CD4-positive, CD25-positive, alpha-beta regulatory T cell (primary cell): ENCODE measurements at places on chromosomes 7 and 10.

DNA sequence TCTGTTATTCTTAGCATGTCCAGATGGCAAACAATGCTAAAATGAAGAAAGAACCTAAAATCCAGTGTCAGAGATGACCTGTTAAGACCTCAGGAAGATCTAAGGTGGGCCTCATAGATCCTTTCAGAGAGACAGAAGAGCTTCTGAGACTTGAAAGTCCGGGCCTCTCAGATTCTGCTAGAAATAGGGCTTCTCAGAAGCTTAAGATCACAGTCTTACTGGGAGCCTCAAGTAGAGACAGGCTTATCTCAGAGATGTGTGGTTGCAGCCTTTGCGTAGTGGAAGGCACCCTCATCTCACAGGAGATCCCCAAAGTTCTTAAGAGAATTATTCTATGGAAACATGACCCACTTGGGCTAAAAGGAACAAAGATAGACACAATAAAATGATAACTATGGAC is 642.8 kb downstream of the TNS3 start:
- no peak for DNase-seq

DNA sequence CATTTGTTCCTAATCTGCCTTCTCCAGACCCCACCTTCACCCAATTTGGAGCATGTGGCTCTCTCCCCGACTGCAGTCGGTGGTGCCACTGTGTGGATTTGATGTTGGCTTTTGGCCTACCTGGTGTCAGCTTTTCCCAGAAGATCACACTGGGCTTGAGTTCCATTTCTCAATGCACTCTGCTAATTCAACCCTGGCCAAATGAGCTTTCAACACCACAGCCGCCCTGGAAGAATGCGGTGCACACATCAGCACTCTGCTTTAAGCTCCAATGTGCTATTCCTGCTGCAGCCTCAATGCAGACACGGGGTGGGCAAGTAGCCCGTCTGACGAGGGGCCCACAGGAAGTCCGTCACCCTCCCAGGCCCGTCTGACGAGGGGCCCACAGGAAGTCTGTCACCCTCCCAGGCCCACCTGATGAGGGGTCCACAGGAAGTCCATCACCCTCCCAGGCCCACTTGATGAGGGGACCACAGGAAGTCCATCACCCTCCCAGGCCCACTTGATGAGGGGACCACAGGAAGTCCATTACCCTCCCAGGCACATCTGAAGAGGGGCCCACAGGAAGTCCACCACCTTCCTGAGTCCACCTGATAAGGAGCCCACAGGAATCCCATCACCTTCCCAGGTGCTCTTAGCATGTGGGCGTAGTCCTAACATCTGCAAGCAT is 64.4 kb downstream of the ASB13 start:
- DNase-seq, result no peak

- no peak for DNase-seq
Observed at GRCh38 chr10:66483966-66484365, 441.9 kb upstream of the LRRTM3 start.

- DNase-seq, result no peak
Observed at GRCh38 chr7:98802088-98802780, 67.6 kb downstream of the TMEM130 start.

- DNase-seq, result no peak
Observed at GRCh38 chr7:151831606-151832005, 45.3 kb downstream of the PRKAG2 start.

DNA sequence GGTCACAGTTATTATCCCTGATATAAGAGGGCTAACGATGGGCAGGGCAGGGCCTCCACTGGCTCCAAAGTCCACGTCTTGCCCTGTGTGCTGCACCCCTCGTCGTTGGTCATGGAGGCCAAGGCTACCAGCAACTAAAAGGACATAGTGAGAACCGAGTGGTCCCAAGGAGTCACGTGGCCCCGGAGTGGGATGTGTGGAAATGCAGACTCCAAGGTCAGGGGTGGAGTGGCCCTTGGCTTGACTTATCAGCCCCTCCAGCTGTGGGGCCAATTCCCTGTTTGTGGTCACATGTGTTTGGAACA is 30.7 kb downstream of the BTBD16 start:
- no peak for DNase-seq

DNA sequence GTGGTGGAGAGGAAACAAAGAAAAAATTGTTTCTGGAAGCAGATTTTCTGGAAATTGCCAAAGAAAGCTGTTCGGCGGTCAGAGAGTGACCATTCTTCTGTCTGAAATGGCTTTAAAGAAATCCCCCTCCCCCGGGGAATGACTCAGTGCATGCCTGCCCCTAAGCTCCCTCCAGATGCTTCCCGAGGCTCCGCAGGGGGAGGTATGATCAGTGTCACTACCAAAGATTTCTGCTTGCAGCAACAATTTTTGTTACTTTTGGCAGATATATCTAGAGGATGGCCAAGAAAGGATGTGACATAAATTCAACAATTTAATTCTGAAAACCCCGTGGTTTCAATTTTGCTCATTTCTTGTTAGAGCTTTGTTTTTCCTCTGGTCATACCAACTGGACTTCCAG is 163.9 kb downstream of the JCAD start:
- no peak for DNase-seq

DNA sequence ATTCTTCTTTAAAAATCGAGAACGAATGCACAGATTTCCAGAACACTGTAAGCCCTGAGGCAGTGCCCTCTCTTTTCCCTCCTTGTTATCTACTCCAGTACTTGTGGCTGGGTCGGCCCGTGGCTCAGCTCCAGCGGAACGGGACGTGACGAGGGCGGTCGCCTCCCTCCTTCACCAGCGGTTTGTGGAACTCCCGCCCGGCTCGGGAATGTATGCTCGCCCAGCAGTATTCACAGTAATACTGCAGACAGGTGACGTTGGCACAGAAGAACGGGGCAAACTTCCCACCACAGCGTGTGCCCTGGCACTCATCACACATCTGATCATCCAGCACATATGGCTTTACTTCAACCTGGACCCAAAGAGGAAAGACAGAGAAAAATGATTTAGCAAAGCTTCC is 128.5 kb downstream of the BTAF1 start:
- no peak for DNase-seq

GRCh38 chr7:219581-220150 is 27.3 kb downstream of the FAM20C start:
- no peak for DNase-seq

DNA sequence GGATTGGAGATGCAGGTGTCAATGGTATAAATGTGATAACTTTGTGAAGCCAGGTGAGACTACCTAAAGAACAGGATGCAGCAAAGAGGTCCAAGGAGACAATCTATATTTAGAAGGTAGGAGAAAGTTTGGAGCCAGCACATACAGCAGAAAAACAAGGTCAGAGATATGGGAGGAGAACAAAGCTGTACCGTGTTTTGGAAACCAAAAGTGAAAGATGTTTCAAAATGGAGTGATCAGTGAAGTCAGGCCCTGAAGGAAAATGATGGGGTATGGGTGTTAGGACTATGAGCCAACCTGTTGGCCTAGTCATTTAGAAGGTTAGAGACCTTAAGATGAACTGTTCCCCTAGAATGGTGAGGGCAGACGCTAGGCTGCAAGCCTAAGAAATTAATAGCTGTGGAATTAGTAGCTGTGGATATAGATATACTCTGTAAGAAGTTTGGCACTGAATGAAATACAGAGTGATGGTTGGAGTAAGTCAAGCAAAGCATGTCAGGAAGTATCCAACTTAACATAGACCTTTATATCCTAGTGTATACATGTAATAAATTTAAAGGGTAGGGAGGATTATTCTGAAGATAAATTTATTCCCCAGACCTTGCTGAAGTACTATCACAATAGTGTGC is 149.8 kb upstream of the WNT16 start:
- DNase-seq, result no peak

DNA sequence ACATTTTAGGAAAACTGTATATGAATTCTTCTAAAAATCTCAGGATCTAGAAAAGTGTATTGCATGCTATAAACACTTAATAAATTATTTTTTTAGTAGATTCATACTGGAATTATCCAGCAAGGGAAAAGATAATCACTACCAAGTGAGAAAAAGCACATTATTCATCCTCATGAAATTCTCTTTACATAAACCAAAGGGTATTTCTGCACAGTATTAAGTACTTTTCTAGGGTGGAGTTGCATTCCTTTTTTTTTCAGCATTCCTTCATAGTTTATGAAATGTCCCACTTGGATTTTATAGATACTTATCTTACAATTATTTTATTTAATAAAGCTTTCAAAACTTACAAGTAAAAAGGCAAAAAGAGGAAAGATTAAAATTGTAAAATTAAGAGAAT is 403.3 kb downstream of the HGF start:
- no peak for DNase-seq

GRCh38 chr10:42962902-42963231 is 114.0 kb upstream of the RET start:
- no peak for DNase-seq

DNA sequence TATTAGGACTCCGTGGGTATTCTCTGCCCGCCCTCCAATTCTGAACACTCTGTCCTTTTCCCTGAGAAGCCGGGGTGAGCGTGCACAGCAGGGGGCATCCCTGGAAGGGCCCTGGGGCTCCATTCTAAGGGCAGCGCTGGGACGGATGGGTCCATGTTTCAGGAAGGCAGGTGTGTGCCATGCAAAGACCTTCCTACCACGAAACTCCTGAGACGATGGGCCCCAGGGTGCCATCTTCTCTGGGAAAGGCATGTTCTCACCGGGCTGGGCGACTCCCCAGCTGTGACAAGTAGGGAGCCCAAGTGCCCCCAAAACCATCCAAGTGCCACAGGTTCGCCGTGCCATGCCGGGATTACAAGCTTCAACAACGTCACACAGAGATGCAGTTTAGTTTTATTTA is 256.7 kb downstream of the DNAJB6 start:
- DNase-seq, result no peak

GRCh38 chr7:18471476-18472160 is 23.9 kb upstream of the HDAC9 start:
- no peak for DNase-seq

DNA sequence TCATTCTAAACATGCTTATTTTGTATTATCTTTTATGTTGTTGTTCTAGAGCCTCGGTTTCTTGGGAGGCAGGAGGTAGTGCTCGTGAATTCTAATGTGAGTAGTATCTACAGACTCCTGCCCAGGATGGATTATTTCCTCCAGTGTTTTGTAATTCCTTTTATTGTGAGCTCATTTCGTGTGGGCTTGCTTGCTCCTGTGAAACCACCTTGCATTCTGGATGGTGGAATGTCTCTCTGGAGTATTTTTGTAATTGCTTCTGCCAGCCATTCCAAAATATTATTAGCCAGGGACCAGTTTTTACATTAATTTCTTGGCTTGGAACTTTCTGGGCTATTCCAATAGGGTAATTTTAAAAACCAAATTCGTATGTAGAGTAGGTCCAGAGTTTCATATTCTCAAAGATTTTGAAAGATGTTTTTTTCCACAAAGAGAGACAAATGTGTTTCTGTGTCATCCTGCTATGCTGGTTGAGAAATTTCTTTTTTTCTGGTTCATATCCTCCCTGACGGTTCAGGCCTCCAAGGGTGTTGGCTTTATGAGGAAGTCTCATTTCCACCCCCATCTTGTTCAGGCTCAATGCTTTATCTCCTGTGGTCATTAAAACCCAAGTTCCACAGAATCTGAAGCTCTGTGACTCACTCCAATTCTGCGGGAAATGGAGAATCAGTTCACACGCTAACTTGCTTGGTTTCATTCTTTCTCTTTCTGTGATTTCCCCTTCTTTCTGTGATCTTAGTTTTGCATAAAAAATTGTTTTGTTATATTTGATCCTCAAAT is 41.7 kb upstream of the CALD1 start:
- DNase-seq, result no peak

GRCh38 chr10:48575901-48576300 is 29.0 kb downstream of the ARHGAP22 start:
- no peak for DNase-seq

GRCh38 chr7:25842201-25842733 is 309.7 kb upstream of the NFE2L3 start:
- DNase-seq, result no peak

DNA sequence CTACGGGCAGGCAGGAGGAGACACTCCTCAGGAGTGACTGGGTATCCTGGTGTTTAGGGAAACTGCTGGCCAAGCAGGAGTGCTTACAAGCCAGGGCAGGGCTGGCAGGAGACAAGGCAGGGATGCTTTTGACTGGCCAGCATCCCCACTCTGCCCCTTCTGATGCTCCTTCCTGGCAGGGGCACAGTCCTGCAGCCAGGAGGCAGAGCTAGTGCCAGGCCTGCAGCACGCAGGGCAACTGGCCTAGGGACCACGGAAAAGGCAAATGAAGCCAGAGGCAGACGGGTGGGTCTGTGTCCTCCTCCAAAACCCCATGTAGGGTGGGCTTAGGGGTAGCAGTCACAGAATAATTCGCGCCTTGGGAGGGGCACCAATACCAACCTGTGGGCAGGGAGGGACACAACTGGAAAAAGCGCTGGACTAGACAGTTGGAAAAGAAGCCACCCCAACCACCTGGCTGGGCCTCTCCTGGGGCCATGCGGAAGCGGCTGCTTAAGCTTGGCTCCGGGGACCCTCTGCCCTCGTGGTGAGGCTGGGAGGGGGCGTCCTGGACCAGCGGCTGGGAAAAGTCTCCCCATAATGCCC is 4.8 kb downstream of the IMPDH1 start:
- peak; percentile 5 for DNase-seq

DNA sequence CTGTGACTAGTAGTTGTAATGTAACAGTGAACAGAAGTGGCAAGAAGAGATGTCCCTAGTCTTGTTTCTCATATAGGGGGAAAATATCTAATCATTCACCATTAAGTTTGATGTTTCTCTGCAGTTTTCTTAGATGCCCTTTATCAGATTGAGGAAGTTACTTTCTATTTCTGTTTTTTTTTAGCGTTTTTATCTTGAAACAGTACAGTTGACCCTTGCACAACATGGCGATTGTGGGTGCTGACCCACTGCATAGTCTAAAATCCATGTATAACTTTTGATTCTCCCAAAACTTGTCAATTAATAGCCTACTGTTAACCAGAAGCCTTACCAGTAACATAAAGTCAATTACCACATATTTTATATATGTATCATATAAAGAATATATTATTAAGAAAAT is 192.0 kb downstream of the ADK start:
- DNase-seq, result no peak

DNA sequence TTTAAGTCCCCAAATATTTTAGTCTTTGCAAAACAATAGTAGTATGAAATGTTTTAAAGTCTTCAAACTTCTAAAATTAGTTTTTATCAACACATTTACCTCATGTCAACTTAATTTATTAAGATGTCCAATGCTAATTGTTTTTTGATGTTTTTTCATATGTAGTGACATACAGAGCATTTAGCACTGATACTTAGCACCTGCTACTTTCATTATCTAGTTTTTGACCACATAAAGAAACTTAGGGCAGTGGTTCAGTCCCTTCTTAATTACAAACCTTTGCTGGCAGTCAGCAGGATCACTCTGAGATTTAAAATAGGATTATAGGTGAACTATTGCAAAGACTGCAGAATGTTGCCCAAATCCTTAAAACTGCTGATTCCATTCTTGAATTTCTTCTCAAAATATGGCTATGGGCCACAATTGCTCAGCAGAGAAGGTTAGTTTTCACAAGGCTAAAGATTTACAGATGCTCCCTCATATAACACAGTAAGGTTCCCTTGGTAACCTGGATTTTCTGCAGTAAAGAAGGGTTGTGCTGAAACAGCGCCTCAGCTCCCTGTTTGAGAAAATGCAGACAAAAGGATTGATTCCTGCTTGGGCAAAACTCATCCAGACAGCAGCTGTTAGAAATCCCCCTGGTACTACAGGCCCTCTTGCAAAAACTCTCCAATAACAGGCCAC is 3.4 kb downstream of the GPR85 start:
- DNase-seq, result no peak

GRCh38 chr10:22437620-22438588 is 92.6 kb downstream of the SPAG6 start:
- peak; percentile 58 for DNase-seq

- no peak for DNase-seq
Observed at GRCh38 chr10:29189256-29189655, 99.6 kb upstream of the LYZL1 start.
